HS-5 (cell line): ENCODE measurements at places on chromosomes 2 and 18.
A peak's percentile ranks its signal among the peaks of the same experiment; 100 is the strongest.

DNA sequence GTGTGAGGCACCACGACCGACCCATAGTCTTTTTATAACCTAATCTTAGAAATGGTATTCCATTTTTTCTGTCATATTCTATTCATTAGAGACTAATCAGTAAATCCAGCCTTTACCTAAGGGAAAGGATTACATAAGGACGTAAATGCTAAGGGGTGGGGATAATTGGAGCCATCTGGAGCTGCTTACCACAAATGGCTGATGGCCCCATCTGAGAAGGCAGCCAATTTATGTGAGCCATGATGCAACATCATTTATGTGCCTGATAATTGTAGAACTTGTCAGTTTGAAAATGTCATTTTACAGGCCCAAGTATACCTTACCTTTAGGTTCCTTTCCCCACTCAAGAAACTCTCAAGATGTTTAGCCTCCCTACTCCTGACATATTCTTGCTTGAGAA lies 44.0 kb downstream of the ARHGEF33 start:
- DNase-seq = peak; percentile 19

- no peak for DNase-seq
Observed at GRCh38 chr2:62783679-62784078, 78.2 kb downstream of the EHBP1 start.

GRCh38 chr2:149164296-149164695 lies 125.8 kb downstream of the LYPD6B start:
- no peak for DNase-seq

DNA sequence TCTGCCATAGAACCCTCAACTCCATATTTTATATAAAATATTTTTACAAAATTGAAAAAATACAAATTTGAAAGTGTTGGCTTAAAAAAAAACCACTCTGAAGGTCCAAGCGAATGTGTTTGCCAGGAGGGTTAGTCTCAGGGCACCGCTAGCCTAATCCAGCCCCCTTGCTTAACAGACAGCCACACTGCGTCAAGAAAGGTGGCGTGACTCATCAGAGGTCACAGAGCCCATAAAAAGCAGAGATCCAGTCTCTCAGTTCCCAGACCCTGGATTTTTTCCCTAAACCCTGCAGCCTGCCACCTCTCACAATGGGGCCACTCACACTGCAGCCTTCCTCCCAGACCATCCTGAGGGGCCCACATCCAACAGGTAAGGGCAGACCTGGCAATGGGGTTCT lies 3.9 kb upstream of the TNS1 start:
- peak; percentile 60 for DNase-seq

GRCh38 chr2:215286309-215286708 lies 25.6 kb upstream of the ATIC start:
- DNase-seq = no peak

- peak; percentile 61 for DNase-seq
Observed at GRCh38 chr2:70083344-70084156, 3.7 kb upstream of the PCBP1 start.

DNA sequence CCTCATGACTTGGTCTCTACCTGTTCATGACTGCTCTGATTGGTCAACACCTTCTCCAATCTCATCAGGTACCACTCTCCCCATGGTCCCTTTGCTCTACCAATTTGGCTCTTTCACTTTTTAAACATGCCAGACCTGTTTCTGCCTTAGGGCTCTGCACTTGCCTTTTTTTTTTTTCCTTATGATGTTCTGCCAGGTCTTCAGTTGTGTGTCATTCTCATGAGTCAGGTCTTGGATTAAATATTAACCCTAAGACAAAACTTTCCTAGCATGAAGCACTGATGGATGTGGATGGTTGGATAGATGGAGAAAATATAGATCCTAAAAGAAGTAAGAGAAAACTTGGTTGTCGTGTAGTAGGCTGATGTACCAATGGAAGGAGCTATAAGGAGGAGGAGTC lies 219.3 kb downstream of the TTC32 start:
- DNase-seq = no peak

DNA sequence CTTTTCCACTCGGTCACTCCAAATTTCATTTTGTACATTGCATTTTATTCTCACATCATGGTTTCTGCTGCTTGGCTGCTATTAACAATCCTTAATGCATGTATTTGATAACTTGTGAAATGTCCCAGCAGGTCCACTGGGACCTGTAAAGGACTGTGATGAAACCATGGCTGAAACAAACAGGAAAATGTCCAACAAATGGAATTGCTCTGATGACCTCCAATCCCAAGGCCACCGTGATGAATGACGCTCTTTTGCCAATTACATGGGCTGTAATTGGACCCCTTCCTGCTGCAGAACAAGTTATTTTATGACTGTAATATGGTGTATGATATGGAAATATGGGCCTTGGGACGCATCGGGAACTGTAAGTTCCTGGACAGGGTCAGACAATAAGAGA lies 224.2 kb upstream of the CXCR4 start:
- no peak for DNase-seq

GRCh38 chr2:23497536-23497935 lies 112.6 kb downstream of the KLHL29 start:
- DNase-seq = no peak

- DNase-seq = no peak
Observed at GRCh38 chr2:167863377-167863776, 384.0 kb downstream of the STK39 start.

GRCh38 chr18:11322716-11323115 lies 173.3 kb upstream of the PIEZO2 start:
- no peak for DNase-seq

- peak; percentile 20 for DNase-seq
Observed at GRCh38 chr2:207046724-207047123, 107.4 kb downstream of the CPO start.

DNA sequence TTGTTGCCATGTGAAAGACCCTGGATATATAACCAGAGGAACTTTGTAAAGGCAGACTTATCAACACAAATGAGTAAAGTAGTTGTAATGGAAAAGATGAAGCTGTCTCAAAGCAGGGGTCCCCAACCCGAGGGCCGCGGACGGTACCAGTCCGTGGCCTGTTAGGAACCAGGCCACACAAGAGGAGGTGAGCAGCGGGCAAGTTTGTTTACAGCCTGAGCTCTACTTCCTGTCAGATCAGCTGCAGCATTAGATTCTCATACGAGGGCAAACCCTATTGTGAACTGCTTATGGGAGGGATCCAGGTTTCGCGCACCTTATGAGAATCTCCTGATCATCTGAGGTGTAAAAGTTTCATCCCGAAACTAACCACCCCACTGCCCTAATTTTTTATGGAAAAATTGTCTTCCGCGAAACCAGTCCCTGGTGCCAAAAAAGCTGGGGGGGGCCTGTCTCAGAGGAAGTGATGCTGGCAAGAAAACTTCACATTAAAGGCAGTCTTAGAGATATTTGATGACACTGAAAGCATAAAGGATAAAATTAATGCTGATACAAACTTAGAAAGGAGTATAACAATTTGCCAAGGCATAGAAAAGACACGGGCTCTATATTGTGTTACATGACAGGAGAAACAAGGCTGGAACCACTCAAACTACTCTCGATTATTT lies 57.5 kb upstream of the MSTN start:
- DNase-seq = no peak

GRCh38 chr2:181754105-181754504 lies 73.8 kb upstream of the NEUROD1 start:
- no peak for DNase-seq

DNA sequence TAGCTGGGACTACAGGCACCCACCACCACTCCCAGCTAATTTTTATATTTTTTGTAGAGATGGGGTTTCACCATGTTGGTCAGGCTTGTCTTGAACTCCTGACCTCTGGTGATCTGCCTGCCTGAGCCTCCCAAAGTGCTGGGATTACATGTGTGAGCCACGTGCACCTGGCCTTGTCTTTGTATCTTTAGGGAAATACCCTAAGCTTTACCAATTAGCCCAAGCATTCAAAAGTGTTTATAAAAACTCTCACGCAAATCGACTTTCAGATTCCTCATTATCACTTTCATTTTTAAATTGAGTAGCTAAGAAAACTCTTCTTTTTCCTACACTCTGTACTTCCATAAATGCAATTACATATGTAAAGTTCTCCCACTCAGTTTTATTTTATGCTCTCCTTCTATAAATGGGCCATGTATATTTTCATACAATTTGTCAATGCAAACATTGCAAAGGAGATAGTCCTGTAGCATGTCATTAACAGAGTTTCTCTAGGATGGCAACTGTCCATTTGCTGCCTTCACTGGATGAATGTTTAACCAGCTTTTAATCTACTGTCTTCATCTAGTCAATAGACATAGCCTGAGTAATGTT lies 326.2 kb upstream of the LRATD1 start:
- no peak for DNase-seq

DNA sequence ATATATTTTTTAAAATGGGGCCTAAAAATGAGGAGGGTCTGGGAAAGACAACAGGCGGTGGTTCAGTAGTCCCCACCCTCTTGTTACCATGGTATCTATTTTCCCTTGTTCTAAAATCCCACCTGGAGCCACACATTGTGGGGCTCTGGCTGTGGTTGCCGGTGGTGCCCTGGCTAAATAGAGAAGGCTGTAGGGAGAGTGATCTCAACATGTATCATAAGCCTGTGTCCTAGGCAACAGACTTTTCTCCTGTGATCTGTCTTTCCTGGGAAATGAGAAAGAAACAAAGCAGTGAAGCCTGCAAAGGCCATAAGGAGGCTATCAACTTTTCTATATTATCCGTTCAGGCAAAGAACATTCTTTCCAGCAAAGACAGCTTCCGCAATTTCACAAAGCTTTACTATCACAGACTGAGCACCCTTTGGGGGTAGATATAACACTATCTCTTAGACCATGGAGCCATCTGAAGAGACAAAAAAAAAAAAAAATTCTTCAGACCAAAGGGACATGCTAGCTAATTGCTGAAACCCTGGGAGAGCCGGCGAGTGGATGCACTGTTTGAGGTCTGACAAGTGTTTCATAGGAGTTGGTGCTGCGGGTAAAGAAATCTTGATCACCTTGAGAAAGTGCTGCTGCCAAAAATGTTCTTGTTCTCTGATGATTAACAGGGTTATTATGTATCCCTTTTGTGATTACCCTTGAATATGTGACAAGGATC lies 879.2 kb upstream of the DDX18 start:
- DNase-seq = no peak

DNA sequence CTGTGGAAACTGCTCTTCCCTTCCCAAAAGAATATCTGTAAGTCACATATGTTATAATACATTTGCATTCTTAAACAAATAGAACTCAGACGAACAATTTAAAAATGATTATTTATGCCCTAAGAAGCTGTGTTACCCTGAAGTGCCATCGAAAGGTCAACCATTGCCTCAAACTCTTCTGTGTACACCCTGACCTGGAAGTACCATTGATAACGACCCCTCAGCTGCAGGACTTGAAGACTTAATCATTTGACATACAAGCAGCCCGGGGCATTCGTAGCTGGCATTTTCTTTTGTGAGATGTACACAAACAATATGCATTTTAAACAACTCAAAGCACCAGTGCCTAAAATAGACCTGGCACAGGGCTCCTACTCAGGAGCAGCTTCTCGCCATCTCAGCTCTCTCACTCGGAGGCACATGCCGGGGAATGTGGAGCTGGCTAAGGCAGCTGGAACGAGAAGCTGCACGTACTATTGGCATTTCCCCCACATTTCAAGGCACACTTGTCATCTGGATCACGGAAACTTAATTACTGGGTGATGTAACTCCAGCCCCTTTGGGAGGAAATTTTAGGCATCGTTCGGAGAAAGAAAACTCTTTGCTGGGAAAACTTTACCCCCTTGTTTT lies 170.0 kb upstream of the GALNT5 start:
- DNase-seq = no peak

DNA sequence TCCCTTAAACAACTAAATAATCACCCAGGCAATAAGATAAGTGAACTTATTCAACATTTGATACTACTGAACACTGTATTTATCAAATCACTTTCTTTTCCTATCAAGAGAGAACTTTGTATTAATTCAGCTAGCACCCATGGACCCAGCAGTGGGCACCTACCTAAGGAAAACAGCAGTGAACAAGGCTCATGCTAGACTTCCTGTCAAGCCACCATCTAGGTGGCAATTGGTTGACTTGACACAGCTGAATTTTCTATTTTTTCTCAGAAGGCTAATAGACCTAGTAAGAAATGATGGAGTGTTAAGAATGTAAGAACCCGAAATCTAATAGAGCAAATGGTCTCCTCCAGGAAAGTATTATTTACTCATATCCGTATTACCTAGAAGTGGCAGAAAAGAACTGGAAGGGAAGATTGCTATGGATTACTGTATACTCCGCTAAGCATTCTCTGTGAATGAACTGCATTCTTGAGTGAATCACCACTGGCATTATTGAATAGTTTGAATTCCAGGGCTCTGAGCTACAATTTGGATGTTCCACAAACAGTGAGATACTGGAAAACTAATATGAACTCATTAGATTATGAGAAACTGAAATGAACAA lies 988.2 kb upstream of the CDH2 start:
- peak; percentile 94 for DNase-seq

GRCh38 chr2:66543257-66543767 lies 108.4 kb downstream of the MEIS1 start:
- no peak for DNase-seq

GRCh38 chr2:43484323-43484930 lies 111.4 kb downstream of the THADA start:
- peak; percentile 47 for DNase-seq

DNA sequence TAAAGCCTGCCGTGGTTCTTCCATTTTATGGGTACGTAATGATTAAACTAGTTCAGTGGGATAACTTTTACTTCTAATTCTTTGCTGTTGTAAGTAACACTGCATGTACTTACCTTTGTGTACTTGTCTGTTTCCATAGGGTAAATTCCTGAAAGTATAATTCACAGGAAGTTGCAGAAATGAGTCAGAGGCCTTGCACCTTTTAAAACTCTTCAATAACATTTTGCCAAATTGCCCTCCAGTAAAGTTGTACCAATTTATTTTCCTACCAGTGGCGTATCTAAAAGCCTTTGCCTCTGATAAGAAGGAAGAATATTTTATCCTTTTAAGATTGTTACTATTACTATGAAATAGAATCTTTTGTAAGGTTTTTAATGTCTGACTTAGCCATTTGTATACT lies 65.1 kb downstream of the CAB39 start:
- DNase-seq = no peak

GRCh38 chr2:96873651-96874096 lies 3.8 kb upstream of the SEMA4C start:
- no peak for DNase-seq

- DNase-seq = no peak
Observed at GRCh38 chr2:53631313-53632125, 136.1 kb upstream of the CHAC2 start.

GRCh38 chr2:183614799-183615435 lies 490.7 kb downstream of the NUP35 start:
- DNase-seq = no peak

DNA sequence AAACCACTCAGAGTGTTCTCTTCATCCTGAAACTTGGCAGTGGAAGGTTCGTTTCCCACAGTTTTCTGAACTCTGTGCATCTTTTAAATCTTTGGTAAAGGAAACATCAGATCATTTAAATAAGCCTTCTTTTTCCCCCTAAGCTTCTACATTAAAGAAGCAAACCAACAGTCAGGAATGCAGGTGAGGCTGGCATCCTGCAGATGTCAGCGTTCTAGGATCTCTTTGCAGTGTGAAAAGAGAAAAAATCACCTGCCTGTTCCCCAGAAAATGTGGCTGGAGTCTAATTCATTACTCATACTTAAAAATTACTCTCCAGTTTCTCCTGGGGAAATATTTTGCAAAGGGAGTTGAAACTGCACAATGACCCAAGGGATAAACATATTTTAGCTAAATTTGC lies 64.5 kb upstream of the ZCCHC2 start:
- no peak for DNase-seq
